ENCODE measurements at places on chromosomes 3 and 15. TPM values are rescaled to one million over a fixed set of nuclear protein-coding genes. Genes with fewer than 3 reads are reported as not detected.

GRCh38 chr15:48718646-48719045 is 73.1 kb upstream of the FBN1 start:
- no peak for DNase-seq

GRCh38 chr15:67132276-67132675 is 66.9 kb downstream of the SMAD3 start:
- DNase-seq = no peak

- DNase-seq = no peak
Observed at GRCh38 chr3:45746777-45747622, 49.3 kb downstream of the SLC6A20 start.

DNA sequence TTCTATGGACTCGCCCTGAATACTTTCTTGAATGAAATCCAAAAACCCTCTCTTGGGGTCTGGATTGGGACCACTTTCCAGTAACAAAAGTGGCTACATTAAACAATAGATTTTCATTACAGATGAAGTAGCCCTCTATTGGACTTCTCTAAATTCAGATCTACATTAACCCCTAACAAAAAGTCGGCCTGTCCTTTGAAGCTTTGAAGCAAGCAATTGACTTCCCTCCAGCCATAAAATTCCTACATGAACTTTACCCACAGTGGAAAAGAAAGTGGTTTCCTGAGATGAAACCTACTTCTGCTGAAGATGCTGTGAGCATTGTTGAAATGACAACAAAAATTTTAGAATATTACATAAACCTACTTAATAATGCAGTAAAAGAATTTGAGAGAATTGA is 967.1 kb upstream of the ROBO1 start:
- no peak for DNase-seq

Gene EIF4G1
- total RNA-seq = 329 TPM

Gene SNX22
- total RNA-seq = 37.4 TPM

Gene TIMP4
- 1.7 TPM for total RNA-seq

Gene DNAH1
- total RNA-seq = 1.5 TPM
